ENCODE measurements at places on chromosomes 11 and 22.

DNA sequence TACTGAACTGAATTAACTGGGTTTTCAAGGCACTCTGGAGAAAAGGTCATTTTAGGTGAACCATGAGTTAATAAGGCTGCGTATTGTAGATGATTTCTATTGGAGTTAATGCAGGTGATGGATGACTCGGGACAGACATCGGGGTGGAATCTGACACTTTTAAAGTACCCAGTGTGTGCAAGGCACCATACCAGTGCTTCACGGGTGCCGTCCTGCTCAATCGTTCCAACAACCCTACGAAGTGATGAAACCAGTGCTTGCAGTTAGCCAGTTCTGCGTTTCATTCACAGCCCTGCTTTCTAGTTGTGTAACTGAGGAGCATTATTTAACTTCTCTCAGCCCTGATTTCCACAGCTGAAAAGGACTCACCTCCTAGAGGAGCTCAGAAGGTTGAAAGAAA is 216.5 kb downstream of the BARX2 start:
- no peak for DNase-seq

- DNase-seq: no peak
These were observed 114.8 kb downstream of the FAM76B start for GRCh38 chr11:95674657-95675358.

- no peak for DNase-seq
These were observed 12.9 kb downstream of the LRRC4C start for GRCh38 chr11:41446566-41446965.

- no peak for DNase-seq
These were observed 24.4 kb downstream of the TSG101 start for GRCh38 chr11:18502352-18502751.

DNA sequence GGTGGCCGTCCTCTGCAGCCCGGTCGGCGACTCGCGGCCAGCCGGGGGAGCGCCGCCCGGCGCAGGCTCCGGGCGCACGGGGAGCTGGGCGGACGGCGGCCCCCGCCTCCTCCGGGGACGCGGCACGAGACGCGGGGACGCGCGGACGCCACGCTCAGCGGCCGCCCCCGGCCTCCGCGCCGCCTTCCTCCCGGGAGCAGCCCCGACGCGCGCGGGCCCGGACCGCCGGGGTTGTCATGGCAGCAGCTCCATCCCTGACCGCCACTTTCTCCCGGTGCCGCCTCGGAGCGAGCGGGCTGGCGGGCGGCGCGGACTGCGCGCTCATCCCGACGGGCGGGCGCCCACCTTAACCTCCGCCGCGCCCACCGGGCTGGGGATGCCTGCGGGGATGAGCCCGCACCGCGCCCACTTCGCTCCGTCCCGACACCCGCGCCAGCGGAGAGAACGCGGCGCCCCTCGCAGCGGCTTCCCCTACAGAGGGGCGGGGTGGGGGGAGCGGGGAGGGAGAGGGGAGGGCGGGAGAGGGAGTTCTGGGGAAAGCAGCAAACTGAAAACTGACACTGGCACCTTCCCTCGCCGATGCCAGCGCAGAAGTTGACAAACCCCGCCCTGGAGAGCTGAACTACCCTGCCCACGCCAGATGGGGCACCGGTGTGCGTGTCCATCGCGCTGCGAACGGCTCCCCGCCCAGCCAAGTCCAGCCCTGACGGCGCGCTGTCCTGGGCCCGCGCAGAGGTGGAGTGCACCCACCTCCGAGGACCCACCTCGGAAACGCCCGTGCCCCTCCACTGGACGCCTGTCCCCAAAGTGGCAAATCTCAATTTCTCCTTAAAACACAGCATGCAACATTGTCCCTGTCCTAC is 588.4 kb downstream of the OPCML start:
- DNase-seq: peak; percentile 29

DNA sequence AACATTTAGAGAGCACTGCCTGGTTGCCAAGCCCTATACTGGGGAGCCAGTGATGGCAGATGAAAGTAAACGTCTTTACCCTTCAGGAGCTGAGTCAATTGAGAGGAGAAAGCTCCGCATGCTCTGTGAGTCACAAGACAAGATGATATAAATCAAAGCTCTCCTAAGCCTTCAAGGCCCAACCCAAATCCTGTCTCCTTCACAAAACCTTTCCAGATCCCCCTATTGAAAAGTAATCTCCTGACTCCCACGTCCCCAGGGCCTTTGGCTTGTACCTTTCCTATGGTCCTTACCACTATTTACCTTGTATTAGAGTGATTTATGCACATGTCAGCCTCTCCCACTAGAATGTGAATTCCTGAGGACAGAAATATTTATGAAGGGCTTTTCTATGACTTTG is 230.1 kb upstream of the TENM4 start:
- DNase-seq: no peak

GRCh38 chr11:47560426-47560825 is 5.0 kb upstream of the PTPMT1 start:
- no peak for DNase-seq

- DNase-seq: no peak
These were observed 558.5 kb downstream of the MN1 start for GRCh38 chr22:27242917-27243589.

DNA sequence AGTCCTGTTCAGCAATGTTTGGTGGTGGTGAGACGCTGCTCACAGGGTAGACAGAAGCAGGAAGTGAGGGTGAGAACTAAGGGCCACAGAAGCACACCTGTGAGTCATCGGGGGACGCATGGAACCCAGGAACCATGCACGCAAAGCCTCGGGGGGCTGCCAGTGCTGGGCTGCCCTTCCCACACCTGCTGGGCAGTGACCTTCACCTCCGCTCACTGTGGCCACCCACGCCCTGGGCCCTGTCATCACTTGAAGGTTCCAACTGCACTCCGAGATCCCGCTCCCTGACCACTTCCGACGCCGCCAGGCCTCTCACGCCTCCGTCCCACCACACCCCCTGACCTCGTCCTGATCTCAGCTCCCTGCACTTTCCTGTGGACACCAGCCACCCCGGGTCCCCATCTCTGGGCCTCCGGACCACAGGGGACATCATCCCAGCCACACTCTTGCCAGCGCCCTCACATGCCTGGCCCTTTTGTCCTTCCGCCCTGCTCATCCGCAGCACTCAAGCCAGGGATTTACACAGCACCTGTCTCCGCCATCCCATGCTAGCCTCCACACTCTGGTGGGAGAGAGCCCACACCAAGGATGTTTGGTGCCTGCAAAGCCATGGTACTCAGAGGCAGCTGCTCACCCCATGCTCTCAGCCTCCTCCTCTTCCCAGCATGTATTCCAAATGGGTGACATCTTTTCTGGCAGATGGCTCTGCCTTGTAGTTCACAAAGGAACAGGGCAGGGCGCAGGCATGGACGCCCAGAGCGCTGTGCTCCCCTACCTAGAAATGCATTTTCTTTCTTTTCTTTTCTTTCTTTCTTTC is 23.1 kb upstream of the ATXN10 start:
- DNase-seq: no peak

GRCh38 chr11:104734998-104735397 is 163.3 kb downstream of the CASP12 start:
- no peak for DNase-seq

DNA sequence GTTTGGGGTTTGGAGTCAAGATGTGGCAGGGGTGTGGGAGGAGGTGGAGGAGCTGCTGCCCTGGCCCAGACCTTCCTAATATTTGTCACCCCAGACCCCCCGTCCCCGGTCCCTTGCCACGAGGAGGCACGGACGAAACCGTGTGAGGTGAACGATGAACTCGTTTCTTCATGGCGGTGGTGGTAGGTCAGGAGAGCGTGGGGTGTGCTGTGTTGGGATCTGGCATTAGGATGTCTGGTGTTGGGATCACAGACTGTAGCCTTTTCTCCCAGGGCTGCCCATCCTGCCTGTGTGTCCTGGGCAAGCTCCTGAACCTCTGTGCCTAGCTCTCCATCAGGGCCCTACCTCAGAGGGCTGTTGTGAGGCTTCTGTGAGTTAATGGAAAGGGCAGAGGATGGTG is 8.4 kb downstream of the MAPK8IP2 start:
- no peak for DNase-seq

GRCh38 chr11:10785146-10785474 is 23.6 kb downstream of the EIF4G2 start:
- no peak for DNase-seq

GRCh38 chr22:36147196-36147791 is 13.3 kb downstream of the APOL3 start:
- DNase-seq: no peak

- DNase-seq: peak; percentile 47
These were observed at the start of gene KCNC1 for GRCh38 chr11:17734418-17734911. KCNC1 (plus strand) TSS chr11:17734781; CDS start chr11:17736003, 1,222 bp downstream.

- DNase-seq: no peak
These were observed 7.4 kb downstream of the PLXNB2 start for GRCh38 chr22:50299785-50300619.

DNA sequence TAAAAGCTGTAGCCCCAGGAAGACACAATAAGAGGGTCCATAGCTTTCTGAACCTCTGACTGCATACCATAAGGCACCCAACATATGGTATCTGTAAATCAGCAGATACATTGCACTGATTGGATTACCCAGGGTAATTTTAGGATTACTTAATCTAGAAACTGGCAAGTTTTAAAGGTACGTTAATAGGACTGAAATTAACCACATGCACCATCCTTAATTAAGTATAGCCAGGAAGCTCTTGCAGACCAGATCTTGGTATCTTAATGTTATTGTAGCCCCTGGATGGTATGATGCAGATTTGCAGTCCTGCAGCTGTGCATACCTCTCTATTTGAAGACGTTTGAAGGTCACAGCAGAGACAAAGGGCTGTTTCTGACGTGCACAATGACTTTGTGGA is 72.8 kb downstream of the ARHGAP42 start:
- no peak for DNase-seq

DNA sequence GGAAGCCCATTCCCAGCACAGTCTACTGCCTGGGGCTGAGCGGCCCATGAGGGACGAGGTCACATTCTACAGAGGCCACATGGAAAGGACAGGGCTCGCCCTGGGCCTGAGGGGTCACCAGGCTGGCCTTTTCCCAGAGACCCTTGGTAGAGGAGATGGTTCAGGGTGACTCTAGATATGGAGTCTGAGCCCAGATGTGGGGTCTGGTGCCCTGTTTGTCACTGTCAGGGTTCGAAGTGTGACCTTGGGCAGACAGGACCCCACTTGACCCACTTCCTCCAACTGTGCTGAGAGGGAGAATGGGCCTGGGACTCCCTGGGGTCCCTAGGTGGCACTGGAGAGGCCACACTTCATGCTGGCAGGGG is 81.0 kb downstream of the MYEOV start:
- DNase-seq: no peak

GRCh38 chr11:123718063-123718462 is 23.4 kb downstream of the ZNF202 start:
- no peak for DNase-seq

GRCh38 chr11:112315057-112315720 is 54.5 kb upstream of the PLET1 start:
- no peak for DNase-seq

DNA sequence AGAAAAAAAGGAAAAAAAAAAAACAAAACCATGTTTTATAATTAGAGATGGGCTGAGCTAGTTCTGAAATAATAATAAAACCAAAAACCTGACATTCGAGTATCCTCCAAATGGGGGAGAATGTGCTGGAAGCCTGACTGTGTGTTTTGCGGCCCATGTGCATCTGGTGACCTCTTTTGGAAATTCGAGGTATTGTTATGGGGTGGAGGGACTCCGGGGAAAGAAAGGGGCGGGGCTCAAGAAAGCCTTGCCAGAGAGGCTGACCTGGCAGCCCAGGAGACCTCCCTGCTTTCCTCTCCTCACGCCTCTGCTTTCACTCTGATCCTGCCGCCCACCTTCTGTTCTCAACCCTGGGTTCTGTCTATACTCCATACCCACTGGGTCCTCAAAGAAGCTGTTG is 72.9 kb downstream of the CTTN start:
- DNase-seq: peak; percentile 73

GRCh38 chr11:67289226-67289650 is at the start of gene ANKRD13D:
ANKRD13D (plus strand) TSS chr11:67289303; CDS start chr11:67289461, 158 bp downstream.
- no peak for DNase-seq

DNA sequence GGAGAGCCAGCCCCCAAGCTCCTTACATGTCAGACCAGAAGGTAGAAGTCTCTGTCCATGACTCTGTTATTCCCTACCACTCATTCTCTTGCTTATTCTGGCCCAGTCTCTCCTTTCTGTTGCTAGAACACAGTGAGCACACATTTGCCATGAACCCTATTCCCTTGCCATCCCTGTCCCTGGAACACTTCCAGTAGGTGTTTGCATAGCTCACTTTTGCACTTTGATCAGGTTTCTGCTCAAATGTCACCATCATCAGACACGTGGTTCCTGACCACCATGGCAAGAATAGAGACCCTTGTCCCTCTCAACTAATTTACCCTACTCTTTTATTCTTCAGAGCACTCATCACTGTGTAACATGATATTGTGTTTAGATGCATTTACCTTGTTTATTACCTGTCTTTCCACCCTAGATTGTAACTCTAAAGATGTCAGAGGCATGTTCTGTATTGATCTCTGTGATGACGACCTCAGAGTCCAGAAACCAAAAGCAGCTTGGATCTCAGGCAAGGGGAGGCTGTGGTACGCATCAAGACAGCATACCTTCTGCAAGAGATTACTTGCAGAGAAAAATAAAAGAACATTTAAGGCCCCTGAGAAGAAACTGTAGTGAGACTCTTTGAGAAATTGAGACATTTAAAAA is 606.4 kb downstream of the OPCML start:
- no peak for DNase-seq

DNA sequence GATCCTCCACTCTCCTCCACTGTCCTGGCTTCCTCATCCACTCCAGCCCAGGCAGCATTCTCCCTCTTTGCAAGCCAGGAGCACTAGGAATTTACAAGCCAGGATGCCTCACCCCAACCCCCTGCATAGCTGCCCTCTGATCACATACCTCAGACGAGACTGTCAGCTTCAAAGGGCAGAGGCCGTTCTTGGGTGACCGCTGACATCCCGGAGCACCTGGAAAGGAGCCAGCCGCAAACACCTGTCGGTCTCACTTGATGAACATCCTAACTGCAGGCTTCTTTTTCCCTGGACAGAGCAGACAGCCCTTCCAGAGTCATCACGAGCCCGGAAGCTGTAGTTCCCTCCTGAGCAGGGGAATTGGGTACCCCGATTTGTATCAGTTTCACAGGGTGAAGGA is 451.3 kb upstream of the B3GAT1 start:
- peak; percentile 18 for DNase-seq

DNA sequence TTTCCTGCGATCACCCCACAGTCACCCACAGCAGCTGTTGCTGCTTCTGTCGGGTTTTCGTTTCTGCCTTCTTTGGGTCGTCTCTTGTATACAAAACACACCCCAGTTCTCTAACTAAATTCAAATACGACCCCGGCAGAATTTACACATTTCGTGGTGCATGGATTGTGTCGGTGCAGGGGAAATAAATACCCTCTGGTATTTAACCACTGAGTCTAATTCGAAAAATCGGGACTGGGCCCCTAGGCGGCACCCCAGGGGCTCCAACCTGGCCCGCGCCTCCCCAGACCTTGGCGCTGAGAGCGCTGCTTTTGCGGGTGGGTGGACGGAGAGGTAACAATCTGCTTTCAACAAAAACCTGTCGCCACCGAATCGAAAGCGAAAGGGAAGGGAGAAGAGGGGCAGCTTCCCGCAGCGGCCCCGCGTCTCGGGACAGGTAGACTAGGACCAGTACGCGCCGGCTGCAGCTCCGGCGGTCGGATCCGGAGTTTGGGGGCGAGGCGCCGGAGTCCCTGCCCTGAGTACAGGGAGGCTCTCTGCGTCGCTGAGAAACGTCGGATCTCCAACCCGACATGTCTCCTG is 4.4 kb downstream of the ALX4 start:
- no peak for DNase-seq

- DNase-seq: no peak
These were observed 89.6 kb upstream of the LRRC55 start for GRCh38 chr11:57092028-57092698.
